CD8-positive, alpha-beta memory T cell (primary cell): ENCODE measurements at places on chromosomes 11 and 22. TPM values are rescaled to one million over a fixed set of nuclear protein-coding genes. Genes with fewer than 3 reads are reported as not detected.

The MRPL21 gene
- 96.3 TPM for polyA plus RNA-seq

The KCNQ1 gene
- polyA plus RNA-seq = 5.7 TPM

The TSSK2 gene
- not detected for polyA plus RNA-seq

The RASSF10 gene
- polyA plus RNA-seq = not detected

The VWCE gene
- not detected for polyA plus RNA-seq

The TOP3B gene
- 17.3 TPM for polyA plus RNA-seq

The ARHGEF17 gene
- not detected for polyA plus RNA-seq

The KCNJ5 gene
- not detected for polyA plus RNA-seq

The MAJIN gene
- not detected for polyA plus RNA-seq

The OR52H1 gene
- polyA plus RNA-seq = not detected

The MOGAT2 gene
- polyA plus RNA-seq = not detected

The RPS6KA4 gene
- 15.9 TPM for polyA plus RNA-seq

The FAM227A gene
- polyA plus RNA-seq = 0.08 TPM

The FXYD2 gene
- polyA plus RNA-seq = 67.9 TPM

The APOL4 gene
- not detected for polyA plus RNA-seq

The SBF1 gene
- polyA plus RNA-seq = 43.8 TPM

The TMEM151A gene
- polyA plus RNA-seq = not detected

The MAPK8IP2 gene
- polyA plus RNA-seq = not detected

The C11orf86 gene
- polyA plus RNA-seq = not detected

The IZUMO1R gene
- not detected for polyA plus RNA-seq

The LRRN4CL gene
- not detected for polyA plus RNA-seq

The RGL4 gene
- 58.4 TPM for polyA plus RNA-seq

The POU2AF3 gene
- not detected for polyA plus RNA-seq

The CABP2 gene
- polyA plus RNA-seq = not detected

The BUD13 gene
- polyA plus RNA-seq = 15.0 TPM

The IGSF9B gene
- 1.4 TPM for polyA plus RNA-seq

The RAG1 gene
- 0.35 TPM for polyA plus RNA-seq

The UPK3A gene
- polyA plus RNA-seq = not detected

The PKDREJ gene
- 0.03 TPM for polyA plus RNA-seq

The P2RY2 gene
- polyA plus RNA-seq = not detected

The ZMAT5 gene
- 46.9 TPM for polyA plus RNA-seq

The GLB1L2 gene
- polyA plus RNA-seq = 0.70 TPM

The OR51B5 gene
- not detected for polyA plus RNA-seq

The OR52N4 gene
- polyA plus RNA-seq = 0.71 TPM

The VWA5A gene
- polyA plus RNA-seq = 5.3 TPM

The DRD2 gene
- not detected for polyA plus RNA-seq

The HEPHL1 gene
- polyA plus RNA-seq = not detected

The CLDN5 gene
- not detected for polyA plus RNA-seq

The ACCS gene
- 0.60 TPM for polyA plus RNA-seq

The KIF18A gene
- polyA plus RNA-seq = 0.53 TPM

The DDI1 gene
- 0.07 TPM for polyA plus RNA-seq

The HPX gene
- polyA plus RNA-seq = not detected

The ANO9 gene
- polyA plus RNA-seq = 12.2 TPM

The HOATZ gene
- not detected for polyA plus RNA-seq

The CHRM4 gene
- 0.63 TPM for polyA plus RNA-seq

The NLRP14 gene
- polyA plus RNA-seq = not detected

The KRTAP5-7 gene
- not detected for polyA plus RNA-seq
